Renal cortex interstitium (tissue), 15 donors: ENCODE measurements at places on chromosomes 5 and 9.
A peak's percentile ranks its signal among the peaks of the same experiment; 100 is the strongest.

GRCh38 chr5:68214482-68215207 lies 911 bp upstream of the PIK3R1 start:
- DNase-seq = no peak

DNA sequence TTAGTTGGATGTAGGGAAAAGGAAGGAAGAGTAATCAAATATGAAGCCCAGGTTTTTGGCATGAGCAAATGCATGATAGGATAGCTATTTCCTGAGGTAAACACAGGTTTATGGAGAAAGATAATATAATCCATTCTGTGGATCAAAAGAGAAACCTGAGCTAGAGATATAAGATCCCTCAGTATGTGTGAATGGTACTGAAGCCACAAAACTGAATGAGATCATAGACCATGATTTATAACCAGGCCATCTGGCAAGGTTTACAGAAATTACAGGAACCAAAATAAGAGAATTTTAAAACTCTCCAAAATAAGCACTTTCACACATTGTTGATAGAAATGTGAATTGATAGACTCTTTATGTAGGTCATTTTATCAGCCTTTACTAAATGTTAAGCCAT lies 28.7 kb upstream of the ECM2 start:
- DNase-seq = no peak

DNA sequence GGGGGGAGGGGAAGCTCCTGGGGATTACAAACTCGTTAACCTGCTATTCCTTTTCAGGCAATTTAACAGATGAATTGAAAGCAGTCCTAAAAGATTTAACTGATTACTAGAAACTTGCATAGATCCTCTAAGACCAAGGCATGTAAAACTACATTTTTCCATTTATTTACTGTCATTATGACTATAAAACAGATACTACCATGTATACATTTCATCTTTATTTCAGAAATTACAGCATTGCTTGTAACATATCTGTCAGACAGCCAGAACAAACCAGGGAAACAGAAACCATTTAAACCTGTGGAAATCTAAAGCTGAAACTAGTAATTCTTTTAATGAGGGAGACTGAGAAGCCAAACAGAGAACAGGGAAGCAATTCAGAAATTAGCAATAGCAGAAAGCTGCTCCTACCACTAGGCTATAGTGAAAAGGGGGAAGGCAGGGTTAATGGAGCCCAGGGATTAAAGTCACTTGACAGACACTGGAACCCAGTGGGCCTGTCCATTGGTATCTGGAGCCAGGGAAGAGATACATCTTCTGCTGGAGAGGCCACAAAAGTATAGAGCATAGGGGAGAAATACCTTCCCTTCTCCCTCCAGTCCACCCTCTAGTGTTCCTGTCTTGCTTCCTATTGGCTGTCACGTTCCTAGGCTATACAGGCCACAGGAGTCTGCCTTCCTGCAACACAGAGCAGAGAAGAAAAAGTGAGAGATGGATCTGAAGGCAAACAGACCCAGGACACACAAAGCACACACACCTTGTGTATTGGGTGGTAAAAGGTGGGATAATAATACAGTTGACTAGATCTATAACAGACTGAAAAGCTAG lies 33.8 kb downstream of the PDCD1LG2 start:
- DNase-seq = no peak

- no peak for DNase-seq
Measured at GRCh38 chr5:4881366-4882002, 258.6 kb upstream of the ADAMTS16 start.

DNA sequence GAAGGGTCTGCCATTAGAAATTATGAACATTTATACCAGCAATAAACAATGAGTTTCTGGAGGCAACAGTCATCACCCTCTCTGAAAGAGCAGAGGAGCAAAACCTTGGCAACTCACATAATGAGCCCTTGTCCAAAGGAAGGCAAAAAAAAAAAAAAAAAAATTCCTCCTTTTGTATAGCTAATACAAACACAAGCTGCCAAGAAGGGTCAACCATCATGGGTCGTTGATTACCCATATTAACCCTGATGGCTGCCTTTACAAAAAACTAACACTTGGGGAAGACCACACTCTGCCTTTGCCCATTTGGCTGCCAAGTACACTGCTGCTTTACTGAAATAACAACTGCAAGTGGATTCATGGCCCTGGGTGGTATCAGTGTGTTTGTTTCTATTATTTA lies 272.7 kb downstream of the ADAMTSL1 start:
- DNase-seq = no peak

- no peak for DNase-seq
Measured at GRCh38 chr5:154706416-154706815, 48.8 kb upstream of the LARP1 start.

DNA sequence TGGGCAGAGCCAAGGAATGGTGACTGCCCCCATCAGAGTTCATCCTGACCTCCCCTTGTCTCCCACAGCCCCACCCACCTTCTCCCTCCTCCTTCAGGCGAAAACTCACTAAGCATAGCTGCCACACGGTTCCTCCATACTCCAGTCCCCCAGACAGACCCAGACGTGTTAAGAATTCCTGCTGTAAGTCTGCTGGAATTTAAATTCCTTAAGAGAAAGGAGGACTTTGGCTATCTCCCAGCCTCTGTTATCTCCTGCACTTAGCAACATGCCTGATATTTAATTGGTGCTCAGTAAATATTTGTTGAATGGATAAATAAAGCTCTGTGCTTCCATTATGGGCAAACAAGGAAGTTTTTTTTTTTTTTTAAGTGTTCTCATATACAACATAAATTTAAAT lies 213.7 kb downstream of the RFK start:
- no peak for DNase-seq

DNA sequence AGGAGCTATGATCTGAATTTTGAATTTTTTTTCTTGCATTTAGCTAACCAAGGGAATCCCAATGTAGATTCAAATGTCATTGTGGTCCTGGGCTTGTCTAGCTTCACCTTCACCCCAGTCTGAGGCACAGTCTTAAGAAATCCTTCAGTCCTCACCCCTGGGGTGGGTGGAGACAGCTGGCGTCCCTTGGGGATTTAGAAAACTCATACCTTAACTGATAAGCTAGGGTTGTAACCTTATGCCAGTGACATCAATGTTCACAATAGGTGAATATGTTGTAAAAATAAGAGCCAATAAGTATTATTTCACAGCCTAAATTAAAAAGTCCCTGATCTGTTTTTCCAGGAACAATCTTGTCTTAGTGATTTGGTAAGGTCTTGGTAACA lies 4.6 kb downstream of the ISOC1 start:
- no peak for DNase-seq

- no peak for DNase-seq
Measured at GRCh38 chr9:132068605-132069004, 11.1 kb downstream of the MED27 start.

GRCh38 chr9:20921362-20921761 lies 110.1 kb downstream of the HACD4 start:
- no peak for DNase-seq

- DNase-seq = no peak
Measured at GRCh38 chr9:122506964-122507363, 3.6 kb upstream of the OR1J2 start.

DNA sequence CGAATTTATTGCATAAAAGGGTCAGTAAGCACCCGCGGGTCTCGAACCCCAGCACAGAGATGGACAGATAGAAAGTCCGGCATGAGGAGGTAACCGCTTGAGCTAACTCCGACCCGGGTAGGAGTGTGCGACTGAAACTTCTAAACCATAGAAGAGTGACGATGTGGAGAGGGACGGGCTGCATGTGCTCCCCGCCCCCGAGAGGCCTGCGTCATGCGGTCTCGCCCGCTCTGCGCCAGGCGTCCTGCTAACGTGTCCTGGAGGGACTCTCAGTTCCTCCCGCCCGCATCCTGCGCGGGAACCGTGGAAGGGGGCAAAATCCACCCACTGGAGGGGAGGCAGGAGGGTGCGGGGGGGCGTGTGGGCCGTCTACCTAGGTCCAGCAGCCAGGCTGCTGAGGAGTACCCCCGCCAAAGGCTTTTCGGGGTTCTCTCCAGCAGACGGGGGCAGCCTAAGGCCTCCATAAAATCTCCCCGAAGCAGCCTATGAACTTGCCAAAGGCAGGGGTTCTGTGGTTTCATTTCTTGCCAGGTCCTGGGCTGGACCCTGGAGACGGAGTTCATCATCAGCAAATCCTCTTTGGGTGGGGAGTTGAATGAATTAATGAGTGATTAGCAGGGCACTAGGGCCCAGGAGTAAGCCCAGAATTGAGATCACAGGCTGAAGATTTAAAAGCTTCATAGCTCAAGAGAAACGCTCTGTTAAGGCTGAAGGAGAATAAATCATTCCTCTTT lies 51.9 kb downstream of the TGFBI start:
- peak; percentile 84 for DNase-seq

DNA sequence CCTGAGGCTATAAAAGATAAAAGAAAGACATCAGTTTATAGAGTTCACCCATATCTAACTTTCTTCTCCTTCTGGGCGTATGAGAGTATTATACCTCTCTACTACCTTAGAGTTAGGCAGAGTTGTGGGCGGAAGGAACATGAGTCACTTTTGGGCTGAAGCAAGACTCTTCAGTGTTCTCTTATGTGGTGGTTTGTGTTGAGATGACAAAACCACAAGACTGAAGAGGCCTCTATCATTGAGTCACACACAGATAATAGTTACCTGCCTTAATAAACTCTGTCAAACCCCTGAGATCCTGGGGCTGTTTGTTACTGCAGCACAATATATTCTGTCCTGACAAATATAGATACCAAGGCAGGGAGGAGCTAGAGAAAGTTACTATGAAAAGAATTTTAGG lies 184.2 kb downstream of the EFNA5 start:
- no peak for DNase-seq

- no peak for DNase-seq
Measured at GRCh38 chr9:91246846-91247245, 114.9 kb downstream of the AUH start.

DNA sequence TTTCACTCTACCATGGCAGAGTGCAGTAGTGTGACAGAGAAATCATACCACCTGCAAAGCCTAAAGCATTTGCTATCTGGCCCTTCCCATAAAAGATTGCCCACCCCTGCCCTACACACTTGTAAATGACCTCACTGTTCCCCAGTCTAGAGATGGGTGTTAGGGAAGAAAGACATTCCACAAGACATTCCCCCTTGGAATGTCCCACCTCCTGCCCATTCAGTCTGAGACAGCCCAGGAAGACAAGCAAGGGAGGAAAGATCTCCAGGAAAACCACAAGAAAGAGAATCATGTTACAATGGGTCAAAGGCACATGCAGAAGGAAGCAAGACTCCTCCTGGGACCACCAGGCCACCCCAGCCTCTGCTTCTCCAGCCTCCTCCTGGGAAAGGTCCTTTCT lies 230.0 kb downstream of the AGTPBP1 start:
- DNase-seq = no peak

DNA sequence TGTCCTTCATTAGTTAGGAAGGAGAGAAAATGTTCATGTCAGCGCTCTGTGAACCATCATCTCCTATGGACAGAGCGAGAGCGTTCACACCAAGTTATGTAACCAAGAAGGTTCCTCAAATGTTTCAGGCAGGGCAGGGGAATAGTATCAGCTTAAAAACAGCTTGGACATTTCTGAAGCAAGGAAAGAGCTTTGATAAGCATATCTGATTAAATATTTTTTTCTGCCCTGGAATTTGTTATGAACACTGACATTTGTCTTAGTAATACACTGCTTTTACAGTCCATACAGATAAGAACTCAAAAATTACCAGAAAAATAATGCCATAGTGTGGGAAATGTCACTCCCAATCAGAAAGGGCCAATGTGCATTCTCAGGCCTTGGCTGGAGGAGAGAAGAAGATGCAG lies 66.3 kb upstream of the LIFR start:
- DNase-seq = no peak

GRCh38 chr5:129943936-129944335 lies 39.7 kb downstream of the CHSY3 start:
- no peak for DNase-seq

DNA sequence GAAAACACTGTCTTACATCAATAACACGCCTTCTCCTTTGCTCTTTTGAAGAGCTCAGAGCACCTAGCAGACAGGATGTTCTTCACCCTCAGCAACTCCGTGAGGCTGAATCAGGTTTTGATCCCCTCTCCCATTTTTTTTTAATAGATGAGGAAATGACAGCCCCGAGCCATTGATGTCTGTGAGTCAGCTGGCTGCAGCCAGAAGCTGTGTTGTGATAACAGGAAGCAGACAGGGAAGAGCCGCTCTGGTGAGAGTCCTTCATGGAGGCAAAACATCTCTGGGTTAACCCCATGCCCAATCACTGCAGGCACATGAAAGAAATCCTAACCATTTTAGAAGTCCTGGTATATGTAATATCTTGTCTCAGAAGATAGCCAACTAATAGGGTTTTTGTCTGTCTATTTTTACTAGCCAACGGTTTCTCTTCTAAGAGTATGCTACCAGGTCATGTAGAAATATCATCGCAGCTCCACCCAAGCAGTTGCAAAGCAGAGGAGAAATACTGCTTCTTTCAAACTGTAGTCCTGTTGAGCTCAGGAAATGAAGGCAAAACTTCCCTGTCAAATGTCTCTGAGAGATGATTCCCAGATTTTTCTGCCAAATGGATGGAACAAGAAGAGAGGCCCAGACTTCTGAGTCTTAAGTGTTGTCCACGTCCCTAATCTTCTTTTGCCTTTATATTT lies 568.9 kb downstream of the CCDC171 start:
- no peak for DNase-seq

DNA sequence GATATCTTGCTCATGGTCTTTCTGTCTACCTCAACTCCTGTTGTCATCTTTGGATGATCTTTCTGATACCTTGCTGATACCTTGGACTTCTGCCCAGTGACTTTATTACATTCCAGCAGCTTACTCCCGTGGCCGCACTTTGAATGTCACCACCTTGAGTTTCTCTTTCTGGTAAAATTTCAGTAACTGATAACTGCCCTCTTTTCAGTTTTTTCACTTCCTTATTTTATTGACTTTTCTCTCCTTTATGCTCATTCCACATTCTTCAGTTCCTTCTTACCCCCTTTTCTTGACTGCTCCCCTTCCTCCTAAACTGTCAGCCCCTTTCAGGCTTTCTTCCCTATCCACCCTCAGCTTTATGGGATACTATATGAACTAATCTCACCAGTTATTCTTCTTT lies 7.0 kb upstream of the FBXO4 start:
- no peak for DNase-seq

GRCh38 chr9:131799177-131799823 lies 59.4 kb upstream of the RAPGEF1 start:
- peak; percentile 68 for DNase-seq

GRCh38 chr9:69980041-69980440 lies 63.6 kb upstream of the MAMDC2 start:
- DNase-seq = no peak

GRCh38 chr5:82349652-82350051 lies 71.5 kb upstream of the RPS23 start:
- no peak for DNase-seq

- DNase-seq = no peak
Measured at GRCh38 chr9:106875529-106875928, 12.6 kb downstream of the ZNF462 start.
